ENCODE measurements at places on chromosomes 1 and 21. TPM values are rescaled to one million over a fixed set of nuclear protein-coding genes. Genes with fewer than 3 reads are reported as not detected.
A peak's percentile ranks its signal among the peaks of the same experiment; 100 is the strongest.

DNA sequence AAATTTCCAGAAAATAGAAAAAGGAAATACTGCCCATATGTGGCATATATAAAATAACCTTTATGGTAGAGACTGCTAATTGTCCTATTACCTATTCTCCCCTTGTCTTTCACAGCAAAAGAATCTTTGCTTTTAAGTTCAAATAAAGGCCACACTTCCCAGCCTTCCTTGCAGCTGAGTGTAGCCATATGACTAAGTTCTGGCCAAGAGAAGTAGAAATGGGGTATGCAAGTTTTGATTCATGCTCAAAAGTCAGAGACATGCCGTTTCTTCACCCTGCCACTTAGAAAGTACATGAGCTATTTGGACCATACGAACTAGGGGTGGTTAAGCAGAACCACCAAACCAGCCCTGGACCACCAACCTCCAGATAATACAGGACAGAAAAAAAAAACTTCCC is 18.3 kb upstream of the S100A2 start:
- no peak for DNase-seq

- DNase-seq: no peak
Observed at GRCh38 chr1:38201431-38201830, 154.8 kb upstream of the POU3F1 start.

- no peak for DNase-seq
Observed at GRCh38 chr1:22753481-22753971, 42.9 kb downstream of the EPHB2 start.

- no peak for DNase-seq
Observed at GRCh38 chr1:160625725-160626498, 20.9 kb downstream of the SLAMF1 start.

GRCh38 chr21:38758501-38759214 is 47.1 kb upstream of the ETS2 start:
- DNase-seq: no peak

- DNase-seq: no peak
Observed at GRCh38 chr1:86811142-86811924, 102.6 kb downstream of the SELENOF start.

GRCh38 chr1:218772575-218772974 is 401.1 kb upstream of the LYPLAL1 start:
- DNase-seq: no peak

GRCh38 chr1:12339396-12339795 is 109.6 kb downstream of the VPS13D start:
- DNase-seq: no peak

GRCh38 chr1:156822680-156823079 is 6.0 kb upstream of the SH2D2A start:
- DNase-seq: no peak

- DNase-seq: no peak
Observed at GRCh38 chr21:35231090-35231489, 182.0 kb upstream of the RUNX1 start.

DNA sequence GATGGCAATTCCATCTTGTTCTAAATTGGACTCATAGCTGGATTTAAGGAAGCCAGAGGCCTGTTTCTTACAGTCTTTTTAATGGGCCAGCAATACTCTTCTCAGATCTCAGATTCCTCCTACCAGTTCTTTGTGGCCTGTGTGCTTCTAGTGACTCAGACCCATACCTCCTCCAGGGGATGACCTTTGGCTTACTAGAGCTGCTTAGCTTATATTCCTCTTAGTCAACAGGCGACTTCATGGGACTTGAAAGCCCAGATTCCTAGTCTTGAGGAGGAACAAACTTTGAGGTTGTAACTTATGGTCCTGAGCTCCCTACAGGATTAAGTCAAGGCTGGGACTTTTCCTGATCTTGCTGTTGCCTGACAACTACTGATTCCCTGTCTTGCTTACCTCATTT is 12.4 kb upstream of the PAPPA2 start:
- no peak for DNase-seq

DNA sequence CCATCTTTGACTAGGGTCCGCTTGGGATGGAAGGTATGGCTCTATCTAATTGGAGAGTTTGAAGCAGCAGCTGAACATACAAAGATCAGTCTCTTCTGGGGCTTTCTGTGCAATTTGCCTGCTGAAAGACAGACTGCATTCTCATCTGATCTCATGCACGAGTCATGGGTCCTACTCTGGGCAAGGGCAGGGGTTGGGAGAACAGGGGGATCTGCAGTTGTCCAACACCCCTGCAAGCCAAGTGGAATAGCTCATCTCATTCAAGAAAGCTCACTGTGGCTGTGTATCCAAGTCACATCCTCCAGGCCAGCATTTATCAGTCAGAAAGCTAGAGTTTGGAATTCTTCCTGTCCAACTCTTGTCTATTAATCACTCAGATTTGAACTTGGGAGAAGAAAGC is 177.2 kb upstream of the C8B start:
- DNase-seq: no peak

DNA sequence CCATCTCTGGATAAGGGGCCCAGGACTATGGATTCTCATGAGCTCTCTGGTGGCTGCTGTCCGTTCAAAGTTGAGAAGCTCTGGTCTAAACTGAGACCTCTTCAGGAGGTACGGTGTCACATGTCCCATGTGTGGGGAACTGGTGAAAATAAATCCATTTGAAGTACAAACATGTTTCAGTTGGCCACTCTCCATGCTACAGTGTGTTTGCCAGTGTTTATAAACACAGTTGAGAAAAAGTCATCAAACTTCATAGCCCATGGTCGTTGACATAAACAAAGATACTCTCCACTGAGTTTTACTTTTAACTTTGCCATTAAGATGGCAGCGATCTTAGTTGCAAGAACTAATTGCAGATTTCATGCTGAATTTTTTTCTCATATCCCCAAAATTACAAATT is 72.8 kb downstream of the PSMG1 start:
- DNase-seq: no peak

DNA sequence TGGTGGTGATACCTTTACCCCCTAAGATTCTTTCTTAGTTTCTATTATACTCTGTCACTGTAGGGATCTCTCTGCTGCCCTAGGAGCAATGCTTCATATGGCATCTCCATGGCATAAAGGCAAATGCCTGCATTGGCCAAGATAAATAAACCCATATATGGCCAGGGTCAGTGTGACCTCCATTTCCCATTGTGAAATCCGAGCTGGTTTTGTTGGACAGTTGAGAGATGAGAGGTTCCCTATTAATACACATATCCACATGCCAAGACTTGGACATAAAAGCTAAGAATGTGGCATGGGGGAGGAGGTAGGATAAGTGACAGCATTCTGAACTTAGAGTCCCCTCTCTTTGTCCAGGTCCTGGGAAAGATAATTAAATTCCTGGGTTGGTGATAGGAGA is 1.4 kb downstream of the TPM3 start:
- no peak for DNase-seq

DNA sequence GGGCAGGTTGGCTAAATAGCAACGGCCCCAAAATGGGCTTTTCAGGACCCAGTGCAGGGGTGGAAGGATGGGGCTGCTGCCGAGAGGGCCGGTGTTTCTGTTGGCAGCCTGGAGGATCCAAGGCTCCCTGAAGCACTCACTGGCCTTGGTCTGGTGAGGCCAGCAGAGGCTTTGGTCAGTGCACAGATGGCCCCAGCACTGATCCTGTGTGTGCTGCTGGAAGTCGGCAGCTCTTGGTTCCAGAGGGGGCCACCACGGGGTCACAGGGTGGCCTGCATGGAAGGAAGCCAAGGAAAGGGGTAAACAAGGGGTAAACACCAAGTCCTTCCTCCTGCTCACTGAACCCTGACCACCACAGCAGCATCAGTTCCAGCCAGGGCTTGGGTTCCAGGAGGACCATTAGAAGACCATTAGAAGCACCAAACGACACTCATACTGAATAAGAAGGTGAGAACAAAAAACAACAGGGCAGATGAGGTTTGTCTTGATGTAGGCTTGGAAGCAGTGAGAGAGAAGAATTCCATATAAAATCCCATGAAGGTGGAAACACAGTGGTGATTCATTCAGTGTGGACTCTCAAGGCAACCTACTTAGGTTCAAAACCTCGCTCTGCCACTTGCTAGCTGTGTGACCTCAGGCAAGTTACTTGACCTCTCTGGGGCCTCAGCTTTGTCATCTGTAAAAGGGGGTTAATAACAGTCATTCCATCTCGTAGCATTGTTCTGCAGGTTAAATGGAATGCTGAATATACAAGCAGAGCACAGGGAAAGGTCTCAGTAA is 184.5 kb downstream of the RUNX1 start:
- no peak for DNase-seq

DNA sequence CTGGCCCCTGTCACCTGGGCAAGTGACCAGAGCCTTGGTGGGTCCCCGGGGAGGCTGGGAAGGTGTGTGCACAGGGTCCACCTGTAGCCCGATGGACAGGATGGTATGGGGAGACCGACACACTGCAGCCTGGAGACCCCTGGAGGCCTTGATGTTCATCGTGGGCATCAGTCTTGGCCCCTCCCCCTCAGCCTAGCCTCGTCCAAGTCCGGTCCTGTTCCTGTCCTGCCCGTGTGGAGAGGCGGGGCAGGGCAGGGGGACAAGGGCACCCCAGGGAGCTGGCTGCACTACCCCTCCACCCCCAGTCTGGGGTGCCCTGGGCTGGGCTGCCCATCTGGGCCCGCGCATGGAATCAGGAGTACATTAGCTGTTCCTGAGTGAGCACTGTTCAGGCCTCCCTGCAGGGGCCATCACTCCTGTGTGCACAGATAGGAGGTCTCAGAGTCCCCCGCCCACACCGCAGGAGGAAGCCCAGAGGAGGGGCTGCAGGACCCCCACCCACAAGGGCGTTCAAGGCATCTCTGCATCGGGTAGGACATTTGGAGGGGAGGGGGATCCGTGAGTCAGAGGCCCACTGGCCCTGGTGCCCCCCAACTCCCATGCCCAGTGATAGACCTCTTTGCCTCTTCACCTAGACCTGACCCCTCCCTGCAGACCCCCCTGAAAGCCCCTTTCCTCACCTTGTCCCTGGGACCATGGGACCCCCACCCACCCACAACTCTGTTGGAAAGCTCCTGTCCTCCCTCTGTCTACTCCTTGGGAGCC is 63.2 kb downstream of the WNT9A start:
- peak; percentile 57 for DNase-seq

DNA sequence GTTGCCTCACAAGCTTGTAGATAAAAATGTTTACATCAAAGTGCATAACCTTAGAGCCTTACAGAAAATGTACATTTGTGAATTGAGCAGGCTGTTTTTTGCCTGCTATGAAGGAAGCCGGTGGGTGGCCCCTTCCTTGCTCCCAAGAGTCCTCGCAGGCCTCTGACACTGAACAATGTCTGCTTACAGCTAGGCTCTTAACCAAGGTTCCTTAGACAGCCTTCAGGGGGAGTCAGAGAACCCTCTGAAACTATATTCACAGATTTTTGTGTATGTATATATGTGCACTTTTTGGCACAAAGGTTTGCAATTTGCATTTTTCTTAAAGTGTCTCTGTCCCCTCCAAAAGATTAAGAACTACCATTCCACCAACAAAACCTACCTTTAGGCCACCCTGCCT is 282.6 kb downstream of the BARHL2 start:
- no peak for DNase-seq

GRCh38 chr1:95002540-95003432 is 70.0 kb downstream of the ALG14 start:
- DNase-seq: no peak

DNA sequence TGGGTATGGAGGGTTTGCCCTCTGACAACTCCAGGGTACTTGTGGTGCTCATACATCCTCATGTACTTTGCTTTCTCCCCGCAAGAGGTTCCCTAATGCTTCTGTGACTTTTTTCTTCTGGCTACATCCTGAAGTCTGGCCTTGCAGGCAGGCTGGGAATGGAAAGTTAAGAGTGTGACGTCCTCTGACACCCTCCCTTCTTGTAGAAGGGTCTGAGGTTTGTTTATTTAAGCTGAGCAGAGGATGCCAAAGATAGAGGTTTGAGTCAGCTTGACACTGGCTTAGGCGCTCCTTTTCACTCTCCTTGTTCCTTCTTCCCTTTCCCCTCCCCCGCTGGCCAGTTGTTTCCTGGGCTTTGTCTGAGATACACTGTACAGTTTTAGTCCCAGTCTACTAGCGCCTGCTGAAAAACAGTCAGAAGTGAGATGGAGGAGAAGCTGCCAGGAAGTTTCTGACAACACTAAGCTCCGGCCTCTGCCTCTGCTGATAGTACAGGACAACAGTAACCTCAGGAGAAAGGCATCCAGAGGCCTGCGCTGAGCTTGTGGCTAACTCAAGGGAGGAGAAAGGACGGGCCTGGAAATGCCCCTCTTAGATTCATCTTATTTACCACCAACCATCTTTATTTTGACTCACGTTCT is at the start of gene MACF1:
Gene MACF1 (plus strand): TSS at position 255 of the 641 bp plus-strand sequence. CDS start 328 bp downstream, at position 583.
- DNase-seq: peak; percentile 79

DNA sequence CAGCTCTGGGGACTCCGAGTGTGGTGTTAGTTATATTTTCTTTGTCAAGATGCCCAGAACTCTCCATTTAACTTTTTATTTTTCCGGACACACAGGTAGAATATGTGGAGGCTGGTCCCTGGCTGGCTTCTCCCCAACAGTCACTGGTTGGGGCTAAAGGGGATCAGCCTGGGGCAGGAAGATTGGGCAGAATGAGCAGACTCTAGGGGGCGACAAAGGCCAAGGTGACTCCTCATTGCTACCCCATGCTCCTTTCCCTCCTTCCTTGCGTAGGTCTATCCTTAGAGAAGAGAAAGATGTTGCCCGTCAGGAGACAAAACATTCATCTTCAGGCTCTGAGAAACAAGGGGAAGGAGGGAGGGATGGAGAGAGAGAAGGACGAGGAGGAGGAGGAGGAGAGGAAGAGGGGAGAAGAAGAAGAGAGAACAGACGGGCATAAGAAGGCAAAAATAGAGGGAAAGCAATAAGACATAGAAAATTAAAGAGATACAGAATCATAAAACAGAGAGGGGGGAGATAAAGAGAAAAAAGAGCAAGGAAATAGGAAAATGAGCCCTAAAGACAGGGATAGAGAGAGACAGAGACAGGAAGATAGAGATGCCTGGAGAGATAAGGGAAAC is 89.9 kb downstream of the FOXD2 start:
- DNase-seq: no peak

DNA sequence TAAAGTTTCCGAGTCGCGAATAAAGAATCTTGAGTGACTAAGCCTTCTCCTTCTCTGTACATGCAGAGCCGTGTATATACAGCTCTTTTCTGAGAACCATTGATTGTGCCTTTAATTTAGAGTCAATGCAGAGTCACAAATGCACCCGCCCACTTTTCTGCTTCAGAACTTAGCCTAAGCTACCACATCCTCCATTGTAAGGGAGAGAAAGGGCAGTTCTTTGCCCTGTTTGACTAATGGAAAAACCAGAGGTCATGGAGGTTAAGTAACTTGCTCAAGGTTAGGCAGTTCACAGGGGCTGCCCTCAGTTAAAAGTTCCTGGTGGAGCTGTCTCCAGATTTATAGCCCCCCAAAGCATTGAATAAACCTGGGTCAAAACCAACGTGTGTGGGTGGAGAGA is 139.6 kb downstream of the TOMM20 start:
- peak; percentile 13 for DNase-seq

Gene CRNN
- total RNA-seq: not detected

Gene FCAMR
- total RNA-seq: not detected

Gene C1QA
- total RNA-seq: 109 TPM

Gene TAF5L
- total RNA-seq: 15.2 TPM

Gene DIO1
- total RNA-seq: not detected

Gene DNAH14
- 7.3 TPM for total RNA-seq

Gene RXRG
- 11.9 TPM for total RNA-seq

Gene DCDC2B
- not detected for total RNA-seq

Gene HSPG2
- 887 TPM for total RNA-seq

Measured in sciatic nerve (tissue), 2 donors.